NCI-H2227 treated with DMSO at 0.1 percent for 48 hours (cell line): ENCODE measurements at places on chromosomes 2 and 18.

DNA sequence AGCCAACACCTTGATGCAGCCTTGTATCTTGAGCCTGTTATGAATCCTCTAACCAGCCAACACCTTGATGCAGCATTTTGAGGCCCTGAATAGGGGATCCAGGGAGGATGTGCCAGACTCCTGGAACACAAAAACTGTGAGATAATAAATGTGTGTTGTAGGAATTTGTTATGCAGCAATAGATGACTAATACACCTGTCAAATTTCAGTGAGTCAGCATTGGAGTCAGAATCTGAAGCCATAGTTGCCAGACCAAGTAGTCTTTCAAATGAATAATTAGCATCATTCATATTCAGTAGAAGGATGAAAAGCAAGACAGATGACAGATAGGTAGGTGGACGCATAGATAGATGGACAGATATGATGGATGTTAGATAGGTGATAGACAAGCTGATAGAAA is 942.5 kb upstream of the SLC39A10 start:
- DNase-seq, result no peak

DNA sequence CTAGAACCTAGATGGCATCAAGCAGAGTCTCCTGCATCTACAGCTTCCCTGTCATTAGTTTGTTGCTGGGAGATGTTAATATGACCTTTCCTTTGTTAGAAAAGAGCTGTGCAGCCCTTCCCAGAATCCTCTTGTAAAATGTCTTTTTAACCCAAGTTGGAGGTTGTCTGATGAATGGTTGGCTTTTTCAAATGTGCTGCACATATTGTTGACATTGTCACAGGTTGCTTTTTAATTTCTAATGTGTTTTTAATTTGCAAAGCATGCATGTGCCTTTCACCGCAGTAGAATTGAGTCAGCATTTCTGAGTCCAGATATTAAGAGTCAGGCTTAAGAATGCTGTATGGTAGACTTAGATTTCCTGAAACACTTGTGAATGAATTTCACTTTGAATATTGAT is 120.8 kb downstream of the GREB1L start:
- DNase-seq, result no peak

DNA sequence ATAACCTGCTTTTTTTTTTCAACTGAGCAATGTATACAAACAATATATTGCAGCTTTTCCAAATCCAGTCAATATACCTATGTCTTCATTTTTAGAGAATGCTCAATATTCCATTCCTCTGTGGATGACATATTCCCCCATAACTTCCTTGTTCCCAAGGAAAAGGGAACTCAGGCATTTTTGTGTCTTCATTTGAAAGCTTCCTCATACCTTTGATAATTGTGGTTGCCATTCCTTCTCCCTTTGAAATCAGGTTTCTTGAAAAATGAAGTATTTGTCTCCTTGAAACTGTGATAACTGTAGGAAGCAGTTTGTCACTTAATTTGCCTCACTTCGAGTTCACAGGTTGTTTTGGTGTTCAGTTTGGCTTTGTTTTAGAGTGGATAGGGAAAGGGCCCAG is 13.5 kb downstream of the ELAC1 start:
- DNase-seq, result no peak

GRCh38 chr2:205687641-205687956 is 5.3 kb downstream of the NRP2 start:
- DNase-seq, result no peak

GRCh38 chr18:37987901-37988300 is 422.3 kb upstream of the CELF4 start:
- peak; percentile 79 for DNase-seq

- DNase-seq, result no peak
Observed at GRCh38 chr2:31956312-31956711, 54.5 kb downstream of the MEMO1 start.

DNA sequence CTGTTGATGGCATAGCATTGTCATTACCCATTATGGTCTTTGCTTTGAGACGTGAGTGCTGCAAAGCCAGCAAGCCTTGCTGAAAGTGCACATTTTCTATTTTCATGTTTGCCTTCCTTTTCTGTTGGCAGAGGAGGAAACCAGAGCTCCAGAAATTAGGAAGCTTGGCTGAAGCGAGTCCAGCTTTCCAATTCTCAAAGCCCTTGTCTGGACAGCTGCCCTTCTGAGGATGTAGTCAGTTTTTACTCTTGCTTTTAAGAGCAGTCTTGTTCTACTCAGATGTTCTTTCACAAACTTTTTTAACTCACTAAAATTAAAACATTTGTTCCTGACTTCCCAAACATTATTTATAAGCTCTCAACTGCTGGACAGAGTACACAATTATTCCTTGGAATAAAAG is 93.8 kb downstream of the ICOS start:
- no peak for DNase-seq

DNA sequence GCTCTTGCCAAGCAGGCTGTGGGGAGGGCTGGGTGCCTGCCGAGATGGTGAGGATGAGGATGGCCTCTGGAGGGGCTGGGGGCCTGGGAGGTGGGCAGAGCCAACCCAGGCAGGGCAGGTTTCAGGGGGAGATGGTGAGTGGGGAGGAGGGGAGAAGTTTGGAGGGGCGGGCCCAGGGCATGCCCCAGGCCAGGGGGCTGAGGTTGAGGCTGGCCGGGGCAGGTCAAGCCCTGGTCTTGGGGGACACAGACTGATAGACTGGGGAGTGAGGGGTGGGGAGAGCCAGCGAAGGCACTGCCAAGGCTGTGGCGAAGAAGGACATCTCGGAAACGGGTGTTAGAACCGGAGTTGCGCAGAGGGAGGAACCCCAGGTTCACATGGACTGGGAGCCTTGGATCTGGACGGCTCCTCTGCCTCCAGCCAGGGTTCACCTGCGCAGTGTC is 12.6 kb downstream of the CAPN10 start:
- DNase-seq, result no peak

- no peak for DNase-seq
Observed at GRCh38 chr2:176758426-176758825, 454.2 kb upstream of the HNRNPA3 start.

- no peak for DNase-seq
Observed at GRCh38 chr2:10777111-10777841, 35.3 kb downstream of the PDIA6 start.

GRCh38 chr2:28539118-28539541 is 43.3 kb downstream of the PLB1 start:
- DNase-seq, result no peak

- DNase-seq, result no peak
Observed at GRCh38 chr2:126933711-126934091, 35.0 kb downstream of the TEX51 start.

- no peak for DNase-seq
Observed at GRCh38 chr2:219687882-219688559, 60.6 kb downstream of the SLC4A3 start.

DNA sequence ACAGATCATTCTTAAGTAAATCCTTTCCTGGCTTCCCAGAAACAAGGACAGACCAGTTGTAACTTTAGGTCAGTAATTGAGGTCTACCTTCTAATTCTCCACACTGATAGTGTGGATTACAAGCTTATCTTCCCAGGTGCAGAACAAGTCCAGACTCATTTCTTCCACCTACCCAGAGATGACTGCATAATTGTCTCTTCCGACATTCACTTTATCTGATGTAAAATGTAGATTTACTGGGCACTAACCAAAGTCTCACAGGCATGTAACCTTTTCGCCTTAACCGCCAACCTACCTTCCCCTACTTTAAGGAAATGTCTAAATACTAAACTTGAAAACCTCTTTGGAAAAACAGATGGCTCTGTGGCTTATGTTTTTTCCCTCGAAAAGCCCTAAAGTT is 96.2 kb downstream of the NCK2 start:
- no peak for DNase-seq

- DNase-seq, result no peak
Observed at GRCh38 chr18:52995875-52996274, 655.9 kb downstream of the DCC start.

GRCh38 chr2:238702276-238703052 is 145.4 kb upstream of the TWIST2 start:
- no peak for DNase-seq

GRCh38 chr2:62363166-62363565 is 142.8 kb downstream of the TMEM17 start:
- no peak for DNase-seq

GRCh38 chr2:63743982-63744966 is 97.4 kb upstream of the UGP2 start:
- DNase-seq, result no peak

GRCh38 chr2:223365158-223365679 is 236.9 kb downstream of the SCG2 start:
- peak; percentile 31 for DNase-seq

DNA sequence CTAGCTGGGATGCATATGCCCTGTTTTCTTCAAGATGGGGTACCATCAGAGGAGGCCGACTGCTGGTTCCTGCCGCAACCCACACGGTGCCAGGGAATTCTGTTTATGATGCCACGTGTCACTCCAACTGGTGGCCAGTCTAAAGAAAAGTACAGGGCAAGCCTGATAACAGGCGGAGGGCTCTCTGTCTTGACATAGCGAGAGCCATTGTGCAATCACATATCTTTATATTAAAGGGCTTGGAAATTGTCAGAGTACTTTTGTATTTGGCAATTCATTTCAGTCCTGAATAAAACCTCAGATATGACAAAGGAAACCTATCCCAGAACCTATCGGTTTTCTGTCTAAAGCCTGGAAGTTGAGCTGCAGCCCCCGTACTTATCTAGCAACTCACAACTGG is 768.4 kb downstream of the TDRD15 start:
- DNase-seq, result no peak

DNA sequence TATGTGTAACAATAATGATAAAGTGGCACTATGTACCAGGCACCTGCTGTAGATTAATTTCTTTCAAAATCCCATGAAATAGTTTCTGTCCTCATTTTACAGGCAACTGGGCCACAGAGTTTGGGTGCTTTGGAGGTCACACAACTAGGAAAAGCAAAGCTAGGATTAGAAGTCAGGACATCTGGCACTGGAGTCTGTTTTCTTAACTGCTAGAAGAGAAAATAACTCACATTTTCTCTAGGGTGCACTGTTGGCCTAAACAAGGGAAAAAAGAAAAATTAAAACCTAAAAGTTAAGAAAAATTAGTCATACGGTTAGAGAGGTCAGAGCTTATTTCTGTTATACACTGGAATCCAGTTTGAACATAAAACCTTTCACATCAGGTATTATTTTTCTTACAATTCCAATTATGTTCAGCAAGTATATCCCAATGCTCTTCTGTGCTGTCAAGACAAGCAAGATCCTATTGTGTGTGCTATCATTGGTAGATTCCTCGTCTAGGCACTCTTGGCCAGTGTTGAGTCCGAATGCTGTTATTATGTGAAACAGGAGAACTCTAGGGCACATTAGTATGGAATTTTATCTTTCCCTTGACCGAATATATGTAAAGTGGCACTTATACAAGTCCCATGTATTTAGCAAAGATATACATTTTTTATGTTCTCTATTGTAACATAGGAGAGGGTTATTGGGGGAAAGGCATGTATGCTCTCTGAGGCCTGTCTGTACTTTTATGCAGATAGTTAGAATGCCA is 1.5 kb upstream of the OSGEPL1 start:
- DNase-seq, result no peak

DNA sequence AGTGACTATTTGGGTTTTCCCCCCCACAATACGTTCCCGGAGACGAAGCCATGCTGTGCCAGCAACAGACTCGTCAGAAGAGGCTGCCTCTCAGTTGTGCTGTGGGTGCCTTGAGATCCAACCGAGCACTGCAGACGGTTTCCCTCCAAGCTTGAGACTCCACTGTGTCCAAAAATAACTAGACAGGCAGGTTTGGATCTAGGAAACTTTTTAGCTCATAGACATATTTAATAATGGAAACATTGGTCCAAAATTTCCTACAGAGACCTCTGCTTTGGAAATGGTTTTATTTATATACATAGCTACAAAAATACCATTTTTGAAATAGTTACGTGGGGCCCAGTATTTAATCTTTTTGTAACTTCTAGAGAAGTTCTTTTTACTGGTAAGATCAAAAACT is 63.1 kb upstream of the SPATS2L start:
- DNase-seq, result no peak

DNA sequence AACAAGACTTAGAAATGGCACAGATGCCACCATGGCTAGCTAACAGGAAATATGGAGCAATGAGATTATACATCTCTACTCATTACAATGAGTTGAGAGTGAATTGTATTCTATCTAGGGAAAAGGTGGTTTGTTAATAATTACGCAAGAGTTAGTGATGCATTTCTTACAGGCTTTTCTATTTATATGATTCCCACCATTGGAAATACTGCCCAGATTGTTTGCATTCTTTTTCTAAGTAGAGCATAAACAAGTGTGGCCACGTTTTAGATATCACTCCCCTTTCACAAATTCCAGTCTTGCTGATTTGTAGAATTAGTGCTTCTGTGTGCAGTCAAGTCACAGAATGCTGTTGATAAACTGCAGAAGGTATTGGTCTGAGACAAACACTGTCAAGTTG is 56.6 kb downstream of the ZNF804A start:
- DNase-seq, result no peak

- no peak for DNase-seq
Observed at GRCh38 chr2:36798724-36799123, 102.2 kb downstream of the VIT start.

DNA sequence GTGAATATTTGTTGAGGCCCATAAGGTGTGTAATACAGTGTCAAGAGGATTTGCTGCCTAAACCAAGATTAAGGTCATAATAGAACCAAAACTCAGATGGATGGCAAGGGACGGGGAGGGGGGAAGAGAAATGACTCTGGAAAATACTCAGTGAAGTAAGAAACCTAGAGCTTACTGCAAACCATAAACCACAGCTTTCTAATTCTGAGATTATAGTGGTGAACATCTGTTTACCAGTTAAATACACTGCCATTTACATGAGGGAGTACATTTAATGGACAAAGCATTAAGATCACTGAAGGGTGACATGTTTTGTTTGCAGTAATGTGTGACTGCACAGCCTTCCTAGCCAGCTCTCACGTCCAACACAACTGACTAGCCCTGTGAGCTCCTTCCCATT is 19.8 kb downstream of the EVX2 start:
- no peak for DNase-seq

DNA sequence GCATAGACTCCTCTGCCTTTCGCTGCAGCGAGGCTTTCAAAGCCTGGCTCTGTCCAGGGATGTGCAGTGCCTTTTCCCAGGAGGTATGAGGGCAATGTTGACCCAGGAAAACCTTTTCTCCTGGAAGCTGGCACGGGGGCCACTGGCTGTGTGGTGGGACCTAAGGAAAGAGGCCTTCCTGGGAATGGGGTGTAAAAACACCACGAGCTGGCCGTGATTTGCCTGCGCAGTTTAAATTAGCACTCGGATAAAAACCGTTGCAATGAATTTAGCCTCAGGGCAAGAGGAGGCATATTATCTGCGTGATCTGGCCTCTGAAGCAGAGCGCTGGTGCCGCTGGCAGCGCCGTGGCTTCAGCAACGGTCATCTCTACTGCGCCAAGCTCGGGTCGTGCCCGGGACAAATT is 3.0 kb downstream of the OSR1 start:
- DNase-seq, result no peak
